ENCODE measurements at places on chromosomes 11 and 22. TPM values are rescaled to one million over a fixed set of nuclear protein-coding genes. Genes with fewer than 3 reads are reported as not detected.

The KCTD14 gene
- total RNA-seq = not detected

The MPPED2 gene
- total RNA-seq = 8.4 TPM

The TIMM10 gene
- 74.3 TPM for total RNA-seq

The CTSD gene
- total RNA-seq = 639 TPM
